ENCODE measurements at places on chromosomes 5 and 9.
A peak's percentile ranks its signal among the peaks of the same experiment; 100 is the strongest.

- no peak for DNase-seq
These were observed 8.4 kb downstream of the NSG2 start for GRCh38 chr5:174053905-174054304.

DNA sequence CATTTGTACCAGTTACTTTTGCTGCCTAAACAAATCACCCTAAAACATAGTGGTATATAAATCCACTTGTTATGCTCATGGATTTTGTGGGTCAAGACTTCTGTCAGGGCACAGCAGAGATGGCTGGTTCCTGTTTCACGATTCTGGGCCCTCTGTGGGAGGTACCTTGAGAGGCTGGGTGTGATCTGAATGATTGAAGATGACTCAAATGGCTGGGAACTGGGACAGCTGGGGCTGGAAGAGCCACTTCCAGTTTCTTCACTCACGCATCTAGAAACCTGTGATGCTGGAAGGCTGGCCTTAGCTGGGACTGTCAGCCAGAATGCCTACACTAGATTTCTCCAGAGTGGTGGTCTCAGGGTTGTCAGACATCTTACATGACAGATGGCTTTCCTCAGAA lies 88.1 kb downstream of the KIF4B start:
- no peak for DNase-seq

- DNase-seq = no peak
These were observed 199.3 kb upstream of the ACTBL2 start for GRCh38 chr5:57681942-57682341.

DNA sequence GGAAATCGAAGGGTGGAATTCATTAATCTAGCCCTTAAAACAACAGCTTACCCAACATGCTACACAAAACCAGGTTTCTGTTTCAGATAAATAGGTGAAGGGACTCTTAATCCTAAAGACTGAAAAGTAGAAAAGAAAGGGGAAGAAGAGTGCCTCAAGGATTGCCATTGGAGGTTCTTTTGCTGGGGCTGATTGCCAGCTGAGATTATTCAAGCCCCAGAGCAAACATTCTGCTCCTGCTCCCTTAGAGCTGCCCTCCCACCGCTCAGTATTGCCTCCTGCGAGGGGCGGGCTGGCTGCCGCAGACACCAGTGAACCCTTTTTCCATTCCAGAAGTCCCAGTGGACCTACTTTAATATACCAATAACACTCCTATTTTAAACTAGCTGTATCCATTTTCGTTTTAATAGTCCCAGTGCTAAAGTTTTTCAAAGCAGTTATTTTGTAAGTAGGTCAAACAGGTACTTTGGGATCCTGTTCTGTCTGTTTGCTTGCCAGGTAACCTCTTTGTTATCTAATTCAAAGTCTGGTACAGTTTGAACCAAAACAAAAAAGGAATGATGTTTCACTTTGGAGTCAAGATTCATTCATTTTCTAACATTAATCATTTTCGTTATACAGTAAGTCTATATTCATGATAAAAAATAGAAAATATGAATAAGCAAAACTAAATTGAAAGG lies 38.6 kb downstream of the HMGCS1 start:
- peak; percentile 5 for DNase-seq

DNA sequence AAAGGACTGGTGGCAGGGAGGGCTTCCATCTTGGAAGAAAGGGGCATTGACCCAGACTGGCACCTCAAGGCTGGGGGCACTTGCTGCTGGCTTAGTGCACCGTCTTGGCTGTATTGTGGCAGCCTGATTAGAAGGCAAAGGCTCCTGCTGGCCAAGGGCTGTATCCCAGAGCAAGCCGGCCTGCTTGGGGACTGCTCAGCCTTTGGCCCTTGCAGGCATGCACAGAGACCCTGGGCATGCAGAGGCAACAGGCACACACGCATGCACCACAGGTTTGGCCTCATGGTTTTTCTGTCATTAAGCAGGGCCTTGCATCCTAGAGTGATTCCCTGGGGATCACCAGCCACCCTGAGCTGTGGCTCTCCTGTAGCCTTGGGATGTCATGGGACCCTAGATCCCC lies 29.0 kb downstream of the PITX1 start:
- DNase-seq = no peak

DNA sequence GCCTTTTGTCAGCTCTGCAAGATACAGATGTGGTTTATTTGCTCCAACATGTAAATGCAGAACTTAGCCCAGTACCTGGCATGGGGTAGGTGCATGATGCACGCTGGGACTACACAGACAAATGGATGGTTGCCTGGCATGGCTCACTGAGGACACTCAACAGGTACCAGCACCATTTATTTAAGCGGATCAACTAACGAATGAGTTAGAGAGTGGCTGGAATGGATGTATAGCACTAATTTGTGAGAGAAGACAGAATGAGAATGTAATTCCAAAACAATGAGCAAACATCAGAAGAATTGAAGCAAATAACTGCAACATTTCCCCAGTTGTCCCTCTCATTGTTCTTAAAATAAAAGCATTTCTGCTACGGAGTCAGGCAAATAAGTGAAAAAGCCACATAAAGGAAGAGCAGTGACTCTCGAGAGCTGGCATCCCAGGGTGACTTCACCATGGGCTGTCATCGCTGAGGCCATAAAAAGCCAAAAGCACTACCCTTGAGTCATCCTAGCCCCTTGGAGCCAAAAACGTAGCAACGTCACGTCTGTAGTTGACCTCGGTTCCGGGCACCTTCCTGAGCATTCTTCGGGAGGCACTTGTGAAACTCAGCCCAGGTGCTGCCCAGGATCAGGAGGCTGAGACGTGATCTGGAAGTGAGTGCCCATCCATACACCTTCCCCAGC lies 290.3 kb downstream of the NSG2 start:
- DNase-seq = no peak

GRCh38 chr9:129501771-129502319 lies 119.1 kb downstream of the C9orf50 start:
- DNase-seq = no peak

DNA sequence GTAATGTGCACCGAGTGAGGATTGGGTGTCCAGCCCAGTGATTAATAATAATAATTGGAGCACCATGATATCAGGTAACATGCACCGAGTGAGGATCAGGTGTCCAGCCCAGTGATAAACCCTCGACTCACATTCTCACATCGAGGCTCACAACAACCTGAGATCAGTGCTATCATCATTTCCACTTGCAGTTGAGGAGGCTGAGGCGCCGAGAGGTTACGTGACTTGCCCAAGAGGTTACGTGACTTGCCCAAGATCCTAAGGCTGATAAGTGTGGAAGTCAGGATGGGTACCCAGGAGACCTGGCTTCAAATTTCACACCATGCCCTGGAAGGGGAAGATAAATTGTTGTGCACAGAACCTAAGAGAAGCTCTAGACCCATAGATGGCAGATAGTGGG lies 189.4 kb downstream of the MED10 start:
- no peak for DNase-seq

- no peak for DNase-seq
These were observed 92.5 kb downstream of the SIL1 start for GRCh38 chr5:139105621-139106071.

DNA sequence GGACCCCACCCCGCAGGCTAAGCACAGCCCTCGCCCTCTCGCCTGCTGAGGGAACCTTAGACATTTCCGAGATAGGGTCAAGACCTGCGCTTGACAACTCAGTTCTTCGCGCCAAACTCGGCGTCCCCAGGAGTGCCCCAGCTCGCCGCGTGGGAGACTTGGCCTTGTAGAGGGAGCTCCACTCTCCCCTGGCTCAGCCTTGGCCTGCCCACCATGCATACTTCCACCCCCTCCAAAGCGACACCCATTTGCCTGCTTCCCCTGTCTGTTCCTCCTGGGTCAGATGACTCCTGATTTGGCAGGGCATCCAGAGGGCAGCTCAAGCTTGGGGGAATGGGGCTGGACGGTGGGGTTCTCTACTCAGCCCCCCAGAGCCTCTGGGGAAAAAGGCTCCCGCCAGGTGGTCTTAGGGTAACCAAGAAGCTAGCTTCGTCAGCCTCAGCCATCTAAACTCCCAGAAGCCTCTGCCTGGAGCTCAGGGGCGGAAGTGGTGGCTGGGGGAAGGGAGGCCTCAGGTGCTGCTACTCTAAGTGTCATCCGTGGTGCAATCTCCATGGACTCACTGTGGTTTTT lies 560 bp downstream of the DOCK2 start:
- DNase-seq = no peak

DNA sequence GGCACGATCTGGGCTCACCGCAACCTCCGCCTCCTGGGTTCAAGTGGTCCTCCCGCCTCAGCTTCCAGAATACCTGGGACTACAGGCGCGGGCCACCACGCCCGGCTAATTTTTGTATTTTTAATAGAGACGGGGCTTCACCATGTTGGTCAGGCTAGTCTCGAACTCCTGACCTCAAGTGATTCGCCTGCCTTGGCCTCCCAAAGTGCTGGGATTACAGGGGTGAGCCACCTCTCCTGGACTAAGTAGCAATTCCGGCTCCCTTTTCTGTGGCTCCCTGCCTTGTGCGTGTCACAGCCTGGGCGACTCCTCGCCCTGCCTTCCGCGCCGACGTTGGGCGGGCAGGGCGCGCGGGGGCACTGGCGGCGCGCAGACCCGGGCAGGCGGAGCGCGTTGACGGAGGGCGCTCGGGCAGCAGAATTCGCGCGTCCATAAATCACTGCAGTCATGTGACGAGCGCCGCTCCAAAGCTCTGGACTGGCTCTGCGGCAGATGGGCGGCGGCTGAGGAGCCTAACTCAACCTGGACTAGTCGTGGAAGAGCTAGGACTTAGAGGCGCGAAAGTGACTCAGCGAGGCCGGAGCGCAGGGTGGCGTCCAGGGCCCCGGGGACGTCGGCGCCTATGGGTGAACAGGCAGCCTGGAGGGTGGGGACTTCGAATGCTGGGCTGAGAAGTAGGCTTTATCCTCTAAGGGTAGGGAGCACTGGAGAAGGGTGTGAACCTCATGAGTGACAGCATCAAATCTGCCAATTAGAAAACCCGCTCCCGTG lies 1.4 kb upstream of the CIZ1 start:
- DNase-seq = peak; percentile 33

DNA sequence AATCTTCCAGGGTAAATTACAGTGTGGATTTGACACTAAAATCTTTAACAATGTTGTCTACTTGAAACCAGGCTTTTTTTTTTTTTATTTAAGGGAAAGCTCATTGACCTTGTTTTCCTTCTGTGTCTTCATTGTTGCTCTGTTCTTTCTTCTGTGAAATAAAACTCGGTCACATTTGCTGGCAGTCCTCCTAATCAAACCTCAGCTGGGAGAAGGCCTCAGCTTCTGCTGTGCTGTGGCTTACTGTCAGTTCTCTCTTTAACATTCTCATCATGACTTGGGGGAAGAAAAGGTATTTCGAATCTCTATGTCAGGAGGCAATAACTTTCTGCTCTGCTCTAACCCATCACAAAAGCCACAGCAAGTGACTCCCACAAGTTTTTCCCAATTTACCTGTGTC lies 268.9 kb downstream of the ZNF608 start:
- no peak for DNase-seq

All from erythroblast (primary cell).